ENCODE measurements at places on chromosomes 2 and 18.

GRCh38 chr18:64245126-64245861 lies 96.4 kb upstream of the LINC00305 start:
- no peak for DNase-seq

DNA sequence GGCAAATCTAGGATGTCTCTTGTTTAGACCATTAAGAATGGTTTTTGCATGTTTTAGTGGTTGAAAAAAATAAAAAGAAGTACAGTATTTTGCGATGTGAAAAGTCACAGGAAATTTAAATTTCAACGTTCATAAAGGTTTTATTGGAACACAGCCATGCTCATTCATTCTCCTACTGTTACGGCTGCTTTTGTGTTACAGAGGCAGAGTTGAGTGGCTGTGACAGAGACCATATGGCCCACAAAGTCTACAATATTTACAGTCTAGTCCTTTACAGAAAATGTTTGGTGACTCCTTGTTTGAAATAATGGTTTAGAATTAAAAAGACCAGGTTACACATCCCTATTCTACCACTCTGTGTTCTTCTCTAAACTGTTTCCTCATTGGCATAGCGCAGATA lies 48.1 kb downstream of the MYOM1 start:
- no peak for DNase-seq

DNA sequence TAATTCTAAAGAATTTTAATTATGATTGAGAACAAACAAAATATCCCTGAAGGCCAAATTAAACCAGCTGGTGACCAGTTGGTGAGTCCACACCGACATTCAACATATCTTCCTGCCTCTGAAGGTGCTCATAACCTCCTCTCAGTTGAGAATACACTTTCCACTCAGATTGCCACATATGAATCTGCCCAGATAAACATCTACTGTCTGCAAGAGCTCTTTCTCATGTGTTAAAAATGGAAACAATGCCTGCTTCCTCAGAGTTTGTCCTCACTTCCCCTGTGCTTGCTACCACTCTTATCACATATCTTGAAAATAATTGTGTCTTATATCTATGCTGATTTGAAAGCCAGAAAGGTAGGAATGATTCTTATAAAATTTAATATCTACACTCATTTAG lies 177.7 kb upstream of the GULP1 start:
- no peak for DNase-seq

DNA sequence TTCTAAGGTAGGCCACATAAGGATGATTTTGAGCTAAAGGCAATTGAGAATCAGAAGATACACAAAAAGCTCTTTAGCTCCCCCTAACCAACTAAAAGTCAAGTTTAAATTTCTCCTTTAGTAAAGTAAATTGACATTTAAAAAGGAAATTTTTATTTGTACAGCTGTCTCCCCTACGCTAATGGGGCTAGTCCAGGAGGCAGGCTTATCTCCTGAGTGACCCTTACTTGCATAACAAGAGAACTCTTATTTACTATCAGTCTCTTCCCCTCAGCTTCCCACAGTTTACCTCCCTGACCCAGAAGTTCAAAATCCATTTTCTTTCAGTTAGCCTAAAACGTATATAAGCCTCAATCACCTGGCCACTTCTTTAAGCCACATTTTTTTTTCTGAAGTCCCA lies 1002.8 kb upstream of the NRXN1 start:
- DNase-seq = no peak

DNA sequence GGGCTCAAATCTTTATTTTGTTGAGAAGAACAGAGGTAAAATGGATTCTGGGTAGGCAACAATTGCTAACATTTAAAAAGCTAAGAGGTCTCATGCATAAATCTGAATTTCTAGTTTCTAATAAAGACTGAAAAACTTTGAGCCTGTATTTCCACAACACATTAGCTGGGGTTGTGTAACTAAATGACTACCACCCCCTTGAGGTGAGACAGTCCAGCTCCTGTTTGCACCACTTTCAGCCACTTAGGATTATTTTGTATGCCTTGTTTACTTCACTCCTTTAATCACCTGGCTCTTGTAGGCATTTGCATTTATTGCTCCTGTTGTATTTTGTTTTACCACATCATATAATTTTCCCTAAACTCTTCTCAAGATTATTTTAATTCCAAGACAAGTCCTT lies 376.6 kb downstream of the PTH2R start:
- DNase-seq = no peak

DNA sequence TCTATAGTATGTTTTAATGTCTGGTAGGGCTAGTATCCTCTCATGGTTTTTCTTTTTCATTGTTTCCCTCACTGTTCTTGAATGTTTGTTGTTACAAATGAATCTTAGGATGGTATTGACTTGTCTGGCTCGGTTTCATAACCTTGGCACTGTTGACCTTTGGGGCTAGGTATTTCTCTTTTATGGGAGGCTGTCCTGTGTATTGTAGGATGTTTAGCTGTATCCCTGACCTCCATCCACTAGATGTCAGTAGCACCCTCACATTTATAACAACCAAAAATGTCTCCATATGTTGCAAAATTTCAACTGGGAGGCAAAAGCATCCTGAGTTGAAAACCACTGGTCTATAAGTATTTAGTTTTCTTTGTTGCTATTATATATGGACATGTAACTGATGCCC lies 7.0 kb upstream of the AOX1 start:
- peak; percentile 72 for DNase-seq

GRCh38 chr2:71922091-71922490 lies 225.6 kb downstream of the CYP26B1 start:
- no peak for DNase-seq

- no peak for DNase-seq
Measured at GRCh38 chr2:19774805-19775176, 127.0 kb downstream of the TTC32 start.

Measured in common myeloid progenitor, CD34-positive (primary cell).